ENCODE measurements at places on chromosomes 13 and 19. TPM values are rescaled to one million over a fixed set of nuclear protein-coding genes. Genes with fewer than 3 reads are reported as not detected.

PSG6 gene
- not detected for total RNA-seq

FAM216B gene
- 0.94 TPM for total RNA-seq

ZNF560 gene
- 0.63 TPM for total RNA-seq

FOXO1 gene
- 6.3 TPM for total RNA-seq

TRAPPC6A gene
- 4.7 TPM for total RNA-seq
